GDM1 (cell line): ENCODE measurements at places on chromosomes 5 and 9.

GRCh38 chr5:87116825-87117512 is 150.7 kb upstream of the RASA1 start:
- DNase-seq, result no peak

GRCh38 chr9:99387431-99387830 is 165.3 kb downstream of the SEC61B start:
- DNase-seq, result no peak

DNA sequence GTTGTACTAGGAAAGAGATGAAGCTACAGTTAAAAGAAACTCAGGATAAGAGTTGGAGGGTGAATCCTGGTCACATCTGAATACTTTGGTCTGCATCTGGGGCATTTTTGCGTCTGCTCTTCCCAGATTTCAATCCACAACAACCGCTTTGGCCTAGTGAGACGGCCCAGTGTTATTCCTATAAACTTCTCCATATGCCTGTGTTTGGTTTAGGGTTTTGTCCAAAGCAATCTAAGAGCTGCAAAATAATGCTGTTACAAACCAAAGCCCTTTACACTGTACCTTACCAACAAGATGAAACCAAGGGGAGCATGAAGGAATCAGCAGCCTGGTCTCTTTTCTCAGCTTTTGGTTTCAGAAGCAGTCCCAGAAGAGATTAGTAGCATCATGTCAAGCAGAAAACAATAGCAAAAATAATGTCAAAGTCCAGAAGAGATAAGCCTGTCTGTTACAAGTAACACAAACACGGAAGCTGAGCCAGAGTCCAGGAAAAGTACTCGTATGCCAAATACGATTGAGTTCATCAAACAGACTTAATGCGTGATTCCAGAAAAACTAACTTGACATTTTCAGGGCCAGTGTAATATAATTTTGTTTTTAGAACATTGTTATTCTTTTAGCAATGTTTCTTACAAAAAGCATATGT is 379.9 kb upstream of the ACO1 start:
- no peak for DNase-seq

DNA sequence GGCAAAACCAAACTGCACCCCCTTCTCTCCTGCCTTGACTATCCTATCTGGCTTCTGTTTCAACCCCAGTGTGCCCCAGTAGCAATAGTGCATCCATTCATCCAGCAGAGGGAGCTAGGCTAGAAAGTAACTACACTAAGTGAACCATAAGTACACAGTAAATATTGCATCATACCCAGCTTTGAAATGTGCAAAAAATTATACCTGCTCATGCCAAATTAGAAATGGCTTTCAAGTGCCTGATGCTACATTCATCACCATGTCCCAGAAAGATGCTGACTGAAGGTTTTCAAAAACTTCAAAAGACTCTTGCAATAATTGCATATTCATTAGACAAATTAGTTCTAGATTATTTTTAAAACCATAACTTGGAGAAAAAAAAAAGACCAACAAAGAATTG is 153.5 kb downstream of the PRELID2 start:
- DNase-seq, result peak; percentile 51

- no peak for DNase-seq
Measured at GRCh38 chr5:102090770-102091169, 205.3 kb downstream of the SLCO4C1 start.

DNA sequence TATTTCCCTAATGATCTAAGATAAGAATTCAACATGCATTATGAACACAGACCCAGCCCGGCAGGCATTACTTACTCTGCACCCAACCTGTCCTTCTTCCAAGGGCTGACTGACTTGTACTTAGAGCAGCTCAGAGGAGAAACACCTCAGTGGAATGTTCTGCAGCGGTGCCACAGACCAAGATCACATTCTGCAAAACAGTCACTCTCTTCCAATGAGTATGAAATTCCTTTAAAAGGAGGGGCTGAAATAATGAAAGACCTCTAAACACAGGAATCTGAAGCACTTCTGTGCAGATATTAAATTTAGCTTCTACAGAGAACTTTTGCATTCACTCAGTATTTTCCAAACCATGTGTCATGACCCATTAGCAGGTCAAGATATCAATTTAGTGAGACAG is 172.9 kb downstream of the ZDHHC21 start:
- no peak for DNase-seq

GRCh38 chr9:33211695-33212393 is 28.1 kb upstream of the SPINK4 start:
- DNase-seq, result no peak
